Ascending aorta (tissue), 2 donors: ENCODE measurements at places on chromosomes 1 and 21.

DNA sequence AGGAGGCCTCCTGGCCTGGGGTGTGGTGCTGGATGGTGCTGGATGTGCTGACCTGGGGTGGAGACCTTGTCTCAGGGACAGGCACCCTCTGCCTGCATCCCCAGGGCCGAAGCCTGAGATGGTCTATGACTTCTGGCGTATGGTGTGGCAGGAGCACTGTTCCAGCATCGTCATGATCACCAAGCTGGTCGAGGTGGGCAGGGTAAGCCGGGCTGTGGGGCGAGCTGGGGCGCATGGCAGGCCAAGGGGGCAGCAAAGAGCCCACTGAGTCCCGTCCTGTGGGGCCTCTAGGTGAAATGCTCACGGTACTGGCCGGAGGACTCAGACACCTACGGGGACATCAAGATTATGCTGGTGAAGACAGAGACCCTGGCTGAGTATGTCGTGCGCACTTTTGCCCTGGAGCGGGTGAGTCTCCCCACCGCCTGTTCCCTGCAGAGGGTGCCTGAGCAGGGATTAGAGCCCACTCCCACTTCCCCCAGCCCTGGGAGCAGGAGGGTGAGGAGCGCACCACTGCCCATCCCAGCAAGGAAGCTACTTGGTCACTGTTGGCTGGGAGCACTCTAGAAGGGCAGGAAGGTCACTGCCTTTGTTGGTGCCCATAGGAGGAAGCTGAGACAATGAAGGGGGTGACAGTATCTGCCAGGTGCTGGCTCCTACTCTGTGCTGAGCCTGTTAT, 75.2 kb downstream of the PTPRU start:
- DNase-seq, result no peak

DNA sequence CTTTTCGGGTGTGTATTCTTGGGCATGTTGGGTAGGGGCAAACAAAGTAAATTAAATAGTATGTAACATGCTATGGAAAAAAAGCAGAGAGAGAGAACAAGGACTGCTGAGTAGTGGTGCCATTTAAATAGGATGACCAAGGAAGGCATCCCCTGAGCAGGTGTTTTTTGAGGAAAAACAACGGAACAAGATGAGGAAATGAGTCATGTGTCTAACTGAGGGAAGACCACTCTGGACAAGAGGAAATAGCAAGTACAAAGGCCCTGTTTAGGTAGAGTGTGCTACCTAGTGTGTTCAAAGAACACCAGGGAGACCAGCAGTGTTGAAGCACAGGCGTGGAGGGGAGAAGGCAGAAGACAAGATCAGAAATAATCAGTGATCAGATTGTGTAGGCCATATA, 20.1 kb upstream of the GUCA2A start:
- DNase-seq, result no peak

DNA sequence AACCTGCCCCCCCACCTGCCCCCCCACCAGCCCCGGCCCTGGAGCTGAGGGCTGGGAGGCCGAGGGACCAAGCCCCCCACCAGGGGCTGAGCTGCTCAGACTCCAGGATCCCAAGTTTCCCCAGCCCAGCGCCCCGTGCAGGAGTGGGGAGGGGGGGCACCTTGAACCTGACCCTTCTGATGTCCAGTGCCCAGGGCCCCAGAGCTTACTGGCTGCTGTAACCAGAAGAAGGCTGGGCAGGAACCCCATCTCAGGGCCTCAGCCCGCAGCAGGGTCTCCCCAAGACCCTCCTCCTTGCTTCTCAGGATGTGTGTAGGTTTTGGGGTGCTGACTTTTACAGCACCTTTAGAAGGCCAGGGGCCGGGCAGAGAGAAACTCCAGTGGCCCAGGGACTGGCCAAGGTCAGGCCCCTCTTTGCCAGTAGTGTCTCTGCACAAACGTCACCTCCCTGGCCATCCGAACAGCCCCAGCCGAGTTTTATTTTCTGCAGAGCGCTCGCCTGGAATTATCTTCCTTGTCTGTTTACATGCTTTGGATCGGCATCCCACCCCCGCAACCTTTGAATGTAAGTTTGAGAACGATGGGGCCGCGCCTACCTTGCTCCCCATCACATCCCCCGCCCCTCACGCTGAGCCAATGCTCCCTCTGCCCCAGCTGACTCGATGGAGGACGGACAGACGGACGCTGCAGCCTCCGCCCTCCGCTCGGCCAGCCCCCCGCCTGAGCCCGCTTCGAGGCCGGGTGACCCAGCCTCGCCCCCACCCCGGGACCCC, 70.1 kb upstream of the CASZ1 start:
- DNase-seq, result no peak

DNA sequence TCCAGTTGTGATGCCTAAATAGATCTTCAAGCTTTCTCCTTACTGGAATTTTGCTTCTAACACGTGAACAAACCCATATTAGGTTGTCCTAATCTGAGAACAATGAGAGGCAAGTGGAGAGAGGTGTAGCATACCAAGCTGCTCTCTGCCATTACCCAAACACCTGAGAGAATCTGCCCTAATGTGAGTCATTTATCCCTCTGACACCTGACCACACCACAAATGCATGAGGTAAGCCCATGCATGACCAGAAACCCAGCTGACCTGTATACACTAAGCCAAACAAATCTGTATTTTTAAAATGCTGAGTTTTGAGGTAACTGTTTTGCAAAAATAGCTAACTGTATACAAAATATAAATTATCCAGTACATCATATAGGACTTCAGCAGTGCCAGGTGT, 1458.1 kb upstream of the B3GALT2 start:
- DNase-seq, result no peak

- DNase-seq, result no peak
Measured at GRCh38 chr1:160168609-160169369, 17.4 kb downstream of the ATP1A4 start.

DNA sequence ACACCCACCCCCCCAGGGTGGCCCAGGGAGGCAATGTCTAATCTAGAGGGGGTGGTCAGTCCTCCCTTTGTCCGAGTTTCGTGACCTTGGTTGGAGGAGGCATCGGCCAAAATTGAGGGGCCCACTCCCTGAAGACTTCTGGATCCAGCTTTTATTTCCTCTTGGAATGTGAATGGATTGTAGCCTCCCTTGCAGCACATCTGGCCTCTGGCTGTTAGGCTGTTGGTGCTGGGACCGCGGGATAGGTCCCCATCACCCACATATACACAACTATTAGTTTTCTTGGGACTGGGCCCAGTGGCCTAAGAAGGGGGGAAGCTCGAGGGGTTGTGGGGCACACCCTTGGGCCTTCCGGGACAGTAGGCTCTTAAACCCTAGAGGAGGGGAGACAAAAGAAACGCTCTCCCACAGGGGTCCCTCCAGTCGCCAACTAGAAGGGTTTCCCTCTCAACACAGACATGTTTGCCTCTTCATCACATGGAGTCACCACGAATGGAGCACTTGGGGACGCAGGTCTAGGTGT, 2.5 kb downstream of the LHX4 start:
- no peak for DNase-seq

- no peak for DNase-seq
Measured at GRCh38 chr1:171676823-171677222, 24.3 kb upstream of the MYOC start.

GRCh38 chr1:193593147-193593885, 406.9 kb upstream of the B3GALT2 start:
- DNase-seq, result no peak

DNA sequence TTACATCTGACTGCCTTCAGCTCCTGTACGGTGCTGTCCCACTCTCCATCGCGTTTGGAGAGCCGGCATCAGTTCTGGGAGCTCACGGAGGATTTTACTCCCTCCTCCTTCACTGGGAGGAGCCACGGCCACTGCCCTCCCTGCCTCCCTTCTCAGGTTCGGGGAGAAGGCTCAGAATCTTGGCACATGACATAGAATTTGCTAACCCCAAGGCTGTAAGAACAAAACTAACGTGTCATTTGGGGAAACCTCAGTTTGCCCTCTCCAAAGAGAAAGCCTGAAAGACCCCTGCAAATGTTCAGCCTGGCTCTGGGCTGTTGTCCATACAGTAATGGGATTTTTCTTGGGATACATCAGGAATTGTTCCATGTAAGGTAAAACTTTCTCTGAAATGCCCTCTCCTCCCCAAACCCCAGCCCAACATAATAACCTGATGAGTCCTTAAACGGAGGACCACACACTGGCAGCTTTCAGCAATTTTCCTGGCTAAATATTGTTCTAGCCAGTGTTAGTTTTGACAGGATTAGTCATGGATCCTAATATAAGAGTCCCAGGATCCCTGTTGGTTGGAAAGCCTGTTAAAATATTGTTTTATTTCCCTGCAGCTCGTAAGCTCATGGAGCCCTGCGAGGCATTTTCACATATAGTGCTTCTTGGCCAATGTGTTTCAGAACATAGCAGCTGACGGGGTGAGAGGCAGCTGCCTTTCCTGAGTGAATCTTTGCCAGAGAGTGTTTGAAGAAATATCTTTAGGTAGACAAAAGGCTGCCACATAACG, 98.8 kb downstream of the RHOU start:
- no peak for DNase-seq

DNA sequence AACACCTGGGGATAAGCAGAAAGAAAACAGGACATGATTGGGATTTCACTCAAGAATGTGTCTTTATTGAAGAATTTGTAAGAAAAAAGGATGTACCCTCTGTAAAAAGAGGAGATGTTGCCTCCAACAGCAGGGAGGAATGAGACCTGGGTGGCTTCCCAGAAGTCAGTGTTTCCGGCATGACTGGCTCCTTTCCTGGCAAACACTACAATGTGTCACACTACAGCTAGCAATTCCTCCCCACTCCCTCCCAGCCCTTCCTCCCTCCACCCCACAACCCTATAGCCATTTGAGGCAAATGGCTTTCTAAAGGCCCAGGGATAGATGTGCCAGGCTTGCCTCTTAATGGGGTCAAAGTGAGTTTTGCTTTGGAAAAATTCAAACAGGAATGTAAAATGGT, 11.5 kb upstream of the COL8A2 start:
- DNase-seq, result no peak

DNA sequence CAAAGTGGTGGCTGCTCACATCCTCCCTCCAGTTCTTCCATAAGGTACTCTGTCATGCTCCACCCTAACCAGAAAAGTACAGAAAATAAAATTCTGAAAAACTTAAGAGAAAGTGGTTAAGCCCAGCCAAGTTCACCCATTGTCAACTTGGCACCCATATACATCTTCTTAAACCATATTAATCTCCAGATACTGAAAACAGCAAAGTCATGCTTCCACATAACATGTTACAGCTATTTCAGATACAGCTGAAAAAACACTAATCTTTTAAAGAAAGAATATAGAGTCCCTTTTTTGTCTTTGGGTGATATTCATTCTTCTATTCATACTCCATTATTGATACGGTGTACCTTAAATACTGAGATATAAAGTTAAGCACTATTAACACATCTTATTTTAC, 577.8 kb downstream of the KCNT2 start:
- no peak for DNase-seq

GRCh38 chr1:91520942-91521507, 20.4 kb downstream of the CDC7 start:
- DNase-seq, result no peak

- no peak for DNase-seq
Measured at GRCh38 chr21:42374864-42375499, 8.6 kb upstream of the TFF1 start.

GRCh38 chr21:25424634-25425033, 182.6 kb downstream of the MRPL39 start:
- DNase-seq, result no peak

DNA sequence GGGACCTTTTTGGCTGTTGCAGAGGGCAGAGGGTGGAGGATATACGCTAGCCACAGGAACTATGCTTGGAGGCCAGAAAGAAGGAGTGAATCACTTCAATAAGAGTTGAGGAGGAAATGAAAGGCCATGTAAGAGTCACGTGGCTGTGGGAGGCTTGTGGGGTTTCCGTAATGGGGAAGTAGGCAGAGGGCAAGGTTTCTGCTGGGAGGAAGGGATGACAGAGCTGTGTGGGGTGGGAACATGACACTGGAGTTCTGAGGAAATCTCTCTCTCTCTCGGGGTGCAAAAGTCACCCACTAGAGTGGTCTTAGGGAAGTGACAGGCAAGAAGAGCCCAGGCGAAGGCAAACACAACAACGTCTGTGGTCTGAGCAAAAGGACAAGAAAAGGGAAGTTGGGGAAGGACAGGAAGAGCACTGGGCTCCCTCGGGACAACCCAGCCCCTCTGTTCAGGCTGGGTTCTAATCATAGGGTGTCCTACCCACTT, 3.9 kb upstream of the CD1C start:
- peak; percentile 48 for DNase-seq

DNA sequence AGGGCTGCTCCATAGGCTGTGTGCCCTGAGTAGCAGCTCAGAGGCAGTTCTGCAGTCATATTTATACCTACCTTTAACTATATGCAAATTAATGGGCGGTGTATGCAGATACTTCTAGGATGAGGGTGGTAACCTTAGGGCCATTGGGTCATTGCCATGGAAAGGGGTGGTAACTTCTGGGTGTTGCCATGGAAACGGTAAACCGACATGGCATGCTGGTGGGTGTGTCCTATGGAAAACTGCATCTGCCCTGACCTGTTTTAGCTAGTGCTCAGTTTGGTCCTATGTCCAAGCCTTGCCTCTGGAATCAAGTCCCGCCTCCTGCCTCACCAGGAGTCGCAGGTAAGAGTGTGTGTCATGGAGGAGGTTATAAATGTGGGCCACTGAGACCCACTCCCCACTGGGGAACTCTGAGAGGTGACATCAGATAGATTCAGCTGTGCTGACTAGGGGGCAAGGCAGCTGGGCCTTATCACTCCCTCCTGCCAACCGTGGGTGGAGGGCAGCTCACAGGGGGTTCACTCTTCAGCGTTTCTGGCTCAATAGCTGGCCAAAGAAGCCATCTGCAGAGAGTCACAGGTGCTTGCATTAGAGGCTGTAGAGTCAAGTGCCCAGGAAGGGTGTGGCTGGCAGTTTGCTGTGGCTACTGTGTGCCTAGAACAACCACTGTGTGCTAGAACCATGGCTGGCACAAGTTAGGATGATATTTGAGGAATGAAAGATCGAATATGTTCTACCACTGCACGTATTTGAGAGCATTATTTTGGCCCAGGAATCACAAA, 19.0 kb downstream of the BACE2 start:
- DNase-seq, result no peak

- DNase-seq, result no peak
Measured at GRCh38 chr1:206080026-206080820, 27.2 kb downstream of the RHEX start.

DNA sequence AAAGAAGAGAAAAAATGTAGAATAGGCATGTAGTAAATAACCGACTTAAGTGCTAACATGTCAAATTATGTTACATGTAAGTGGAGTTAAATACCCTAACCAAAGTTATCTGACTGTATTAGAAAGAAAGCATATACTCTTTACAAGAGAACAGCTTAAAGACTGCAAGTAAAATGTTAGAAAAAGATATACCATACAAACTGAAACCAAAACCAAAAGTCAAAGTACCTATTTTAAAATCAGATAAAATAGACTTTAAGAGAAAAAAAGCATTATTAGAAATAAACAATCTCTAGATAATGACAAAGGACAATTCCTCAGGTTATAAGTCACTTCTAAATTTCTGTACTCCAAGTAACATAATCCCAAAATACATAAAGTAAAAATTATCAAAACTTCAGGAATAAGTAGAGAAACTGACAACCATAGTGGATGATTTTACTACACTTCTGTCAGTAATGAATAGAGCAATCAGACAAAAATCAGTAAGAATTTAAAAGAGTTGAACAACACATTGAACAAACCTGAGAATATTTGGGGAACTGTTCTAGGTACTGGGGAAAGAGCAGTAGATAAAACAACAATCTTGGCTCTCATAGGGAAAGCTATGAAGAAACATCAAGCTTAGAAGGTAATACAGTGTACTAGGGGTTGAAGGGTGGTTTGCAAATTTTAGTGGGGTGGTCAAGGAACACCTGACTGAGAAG, 127.3 kb downstream of the TBX19 start:
- DNase-seq, result no peak
